ENCODE measurements at places on chromosomes 3 and 15.

- no peak for DNase-seq
These were observed 17.1 kb upstream of the NANOGP8 start for GRCh38 chr15:35102186-35102585.

DNA sequence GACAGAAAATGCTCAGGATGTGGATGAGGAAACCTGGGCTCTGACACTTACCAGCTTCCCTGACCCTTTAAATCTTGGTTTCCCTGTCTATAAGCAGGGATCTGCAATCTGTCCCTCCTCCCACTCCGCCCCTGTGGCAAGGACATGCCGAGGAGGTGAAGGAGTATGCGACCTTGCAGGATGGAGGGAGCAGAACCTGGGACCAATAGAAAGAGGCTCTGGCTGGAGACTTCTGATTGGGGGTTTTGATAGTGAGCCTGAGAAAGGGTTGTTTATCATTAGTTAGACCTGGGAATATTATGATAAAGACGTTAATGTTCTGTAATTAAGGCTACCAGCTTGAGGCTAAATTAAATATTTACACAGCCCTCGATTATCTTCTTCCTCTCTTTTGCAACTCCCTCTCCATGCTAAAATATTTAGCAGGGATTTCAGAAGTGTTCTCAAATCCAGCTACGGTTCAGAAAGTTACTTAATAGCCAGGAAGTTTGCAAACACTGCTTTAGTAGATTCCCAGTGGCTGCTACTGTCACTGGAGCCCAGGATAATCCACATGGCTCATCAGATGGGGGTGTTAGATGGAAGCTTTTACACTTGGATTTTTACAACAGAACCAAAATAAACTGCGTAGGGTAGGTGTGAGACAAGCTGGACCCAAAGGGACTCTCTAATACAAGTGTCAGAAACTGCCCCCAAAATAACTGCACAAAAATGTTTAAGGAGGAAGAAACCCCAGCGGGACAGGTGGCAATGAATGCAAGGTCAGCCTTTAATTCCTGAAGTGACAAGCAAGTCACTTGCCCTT lies 9.2 kb upstream of the PAQR5 start:
- DNase-seq: no peak

DNA sequence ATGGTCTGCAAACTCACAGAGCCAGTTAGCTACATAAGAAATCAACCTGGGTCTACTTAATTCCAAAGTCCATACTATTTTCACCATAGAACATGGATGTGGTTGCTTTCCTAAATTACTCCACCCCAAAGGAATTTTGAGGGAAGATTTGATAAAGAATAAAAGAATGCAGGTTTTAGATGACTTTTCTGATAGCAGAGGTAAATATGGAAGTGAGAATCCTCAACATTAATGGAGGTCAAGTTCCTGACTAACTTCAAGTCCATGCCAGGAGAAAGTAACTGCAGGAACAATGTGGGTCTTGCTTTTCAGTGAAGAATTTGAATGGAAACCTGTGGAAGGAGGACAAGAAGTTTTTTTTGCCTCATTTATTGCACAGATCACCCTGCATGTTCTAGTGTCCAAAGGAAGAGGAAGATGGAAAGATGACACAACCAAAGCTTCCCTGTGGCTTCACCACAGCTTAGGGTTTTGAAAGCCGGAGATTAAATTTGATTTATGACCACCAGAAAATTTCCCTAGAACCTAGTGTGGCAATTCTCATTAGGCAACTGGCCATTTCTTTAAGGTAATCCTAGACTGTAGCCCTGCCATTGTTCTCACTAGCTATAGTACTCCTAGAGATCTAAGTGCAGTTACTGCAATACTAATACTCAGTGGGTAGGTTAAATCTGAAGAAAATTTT lies 429.7 kb downstream of the RAP2B start:
- no peak for DNase-seq

- DNase-seq: no peak
These were observed 31.4 kb upstream of the CLK3 start for GRCh38 chr15:74584204-74584603.

DNA sequence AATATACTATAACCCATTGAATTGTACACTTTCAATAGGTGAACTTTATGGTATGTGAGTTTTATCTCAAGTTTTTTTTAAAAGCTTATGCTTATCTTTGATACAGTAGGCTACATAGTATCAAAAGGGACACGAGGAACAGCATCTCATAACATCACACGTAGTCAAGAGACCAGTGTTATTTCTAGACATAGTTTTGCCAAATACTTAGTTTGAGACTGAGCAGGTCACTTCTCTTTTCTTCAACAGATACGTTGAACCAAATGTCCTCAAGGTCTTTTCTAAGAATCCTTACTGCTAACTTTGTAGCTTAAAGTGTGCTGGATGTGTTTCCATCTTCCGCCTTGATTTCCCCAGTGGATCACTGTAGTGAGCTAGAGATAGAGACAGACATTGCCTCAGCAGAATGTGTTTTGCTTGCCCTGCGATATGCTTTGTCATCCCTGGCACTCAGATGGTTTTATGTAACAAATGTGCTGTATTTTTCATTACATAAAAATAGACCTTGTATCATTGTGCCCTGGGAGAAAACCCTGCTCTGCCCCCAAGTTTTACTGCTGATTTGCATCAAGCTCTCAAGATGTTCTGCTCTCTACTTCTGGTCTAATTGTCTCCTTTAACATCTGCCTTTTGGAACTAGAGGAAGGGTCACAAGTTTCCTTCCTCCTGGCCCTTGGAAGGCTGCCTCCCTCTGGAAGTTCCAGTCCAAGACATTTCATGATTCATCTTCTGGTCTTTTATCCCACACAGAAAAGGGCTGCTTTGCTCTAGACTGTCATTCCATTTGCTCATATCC lies 426.4 kb upstream of the RGMA start:
- no peak for DNase-seq

- no peak for DNase-seq
These were observed 101.7 kb downstream of the PPP2R3A start for GRCh38 chr3:136067211-136067610.

DNA sequence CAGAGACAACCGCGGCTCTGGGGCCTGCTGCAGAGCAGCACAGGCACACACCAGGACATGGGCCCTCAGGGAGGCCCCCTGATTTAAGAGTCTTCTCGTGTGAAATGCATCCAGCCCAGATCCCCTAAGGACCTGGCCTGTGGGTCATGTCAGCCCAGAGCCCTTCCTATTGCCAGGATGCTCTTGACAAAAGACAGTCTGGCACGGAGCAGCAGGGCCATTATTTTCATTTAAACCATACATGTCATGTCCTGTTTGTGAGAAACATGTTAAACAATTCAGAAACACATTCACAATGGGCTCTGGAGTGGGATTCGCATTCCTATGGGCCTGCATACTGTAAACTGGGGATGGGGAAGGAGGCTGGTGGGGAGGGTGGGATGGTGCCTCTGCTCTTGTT lies 367.4 kb upstream of the WNT5A start:
- DNase-seq: no peak

GRCh38 chr15:90986790-90987507 lies 7.4 kb downstream of the PRC1 start:
- no peak for DNase-seq

DNA sequence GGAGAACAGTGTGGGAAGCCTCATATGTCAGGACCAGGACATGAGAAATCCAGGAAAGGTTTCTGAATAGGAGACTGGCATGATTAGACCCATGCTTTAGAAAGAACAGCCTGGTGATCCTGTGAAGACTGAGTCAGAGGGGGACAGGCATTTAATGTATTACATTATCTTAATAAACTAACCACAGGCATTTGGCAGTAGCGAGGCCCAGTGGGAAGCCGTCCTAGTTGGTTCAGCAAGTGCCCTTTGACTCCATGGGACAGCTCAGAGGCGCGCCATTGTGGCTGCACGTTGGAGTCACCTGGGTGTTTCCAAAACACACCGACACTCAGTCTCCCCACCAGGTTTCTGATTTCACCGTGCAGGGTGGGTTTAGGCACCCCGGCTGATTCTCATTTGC lies 90.5 kb upstream of the DGKG start:
- DNase-seq: no peak

- no peak for DNase-seq
These were observed 53.4 kb downstream of the SRGAP3 start for GRCh38 chr3:9196020-9196419.

- peak; percentile 7 for DNase-seq
These were observed 63.9 kb upstream of the FAM98B start for GRCh38 chr15:38389924-38390542.

DNA sequence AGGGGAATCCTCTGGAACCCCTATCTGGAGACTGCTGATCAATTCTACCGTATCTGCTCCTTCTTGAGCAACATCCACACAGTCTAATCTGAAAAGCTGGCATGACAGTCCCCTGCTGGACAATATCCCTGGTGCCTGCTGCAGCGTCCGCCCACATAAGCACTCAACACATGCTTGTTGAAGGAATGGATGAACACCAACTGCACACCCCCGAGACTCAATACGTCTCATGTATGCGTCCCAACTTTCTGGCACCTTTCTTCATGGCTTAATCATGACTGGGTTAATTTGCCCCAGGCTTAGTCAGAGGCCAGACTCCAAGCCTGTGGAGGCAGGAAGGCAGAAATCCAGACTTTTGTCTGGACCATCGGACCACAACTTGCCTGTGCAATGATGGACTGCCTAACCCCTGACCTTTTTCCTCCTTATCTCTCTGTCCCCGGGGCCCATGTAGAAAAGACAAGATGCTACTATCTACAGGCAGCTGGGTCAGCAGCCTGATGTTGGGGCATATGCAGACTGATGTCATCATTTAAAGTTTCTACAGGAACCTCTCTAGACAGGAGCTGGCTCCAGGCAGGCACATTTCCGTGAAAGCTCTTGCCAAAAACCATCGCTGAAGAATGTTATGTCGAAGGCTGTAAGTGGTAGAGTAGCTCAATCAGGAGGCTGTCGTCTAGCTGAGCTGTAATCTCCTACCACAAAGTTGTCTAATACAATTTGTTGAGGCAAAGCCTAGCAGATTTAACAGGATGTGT lies 114.1 kb upstream of the TPM1 start:
- DNase-seq: no peak

DNA sequence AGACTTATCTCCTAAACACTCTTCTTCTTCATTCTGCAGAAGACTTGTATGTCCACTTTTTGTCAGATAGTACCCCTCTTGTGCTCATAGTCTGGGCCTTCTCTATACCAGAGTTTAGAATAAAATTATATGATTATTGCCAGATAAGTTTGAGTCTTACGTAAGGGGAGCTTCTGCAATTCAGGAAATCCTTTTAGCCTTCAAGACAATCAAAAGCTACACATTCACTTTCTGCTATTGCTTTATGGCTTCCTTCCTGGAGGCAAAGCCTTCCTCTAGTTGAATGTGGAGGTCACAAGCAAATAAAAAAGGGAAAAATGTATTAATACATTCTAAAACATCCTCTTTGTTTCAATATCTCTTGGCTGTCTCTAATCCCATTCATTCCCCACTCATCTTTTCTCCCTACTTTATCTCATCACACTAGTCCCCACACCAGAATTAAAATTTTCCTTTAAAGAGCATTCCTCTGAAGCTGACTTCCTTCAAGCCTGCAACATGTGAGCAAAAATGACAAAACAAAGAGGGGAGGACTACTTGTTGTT lies 186.8 kb downstream of the CPNE4 start:
- DNase-seq: no peak

DNA sequence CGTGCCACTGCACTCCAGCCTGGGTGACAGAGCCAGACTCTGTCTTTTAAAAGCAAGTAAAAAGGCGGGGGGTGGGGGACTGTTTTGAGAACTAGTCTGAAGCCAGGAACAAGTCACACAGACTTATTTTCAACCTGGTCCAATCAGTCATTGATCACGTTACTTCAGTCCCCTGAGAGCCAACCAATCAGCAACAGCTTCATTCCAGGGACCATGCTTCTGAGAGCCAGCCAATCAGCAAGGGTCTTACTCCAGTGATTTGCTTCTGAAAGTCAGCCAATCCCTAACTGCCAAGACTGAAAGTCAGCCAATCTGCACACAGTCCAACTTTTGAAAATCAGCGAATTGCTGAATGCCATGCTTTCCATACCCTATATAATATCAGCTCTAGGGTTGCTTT lies 48.6 kb upstream of the C15orf39 start:
- DNase-seq: no peak

- no peak for DNase-seq
These were observed 9.1 kb downstream of the ATOSA start for GRCh38 chr15:52670087-52670486.

GRCh38 chr15:89123181-89123525 lies 34.9 kb downstream of the ABHD2 start:
- no peak for DNase-seq

- no peak for DNase-seq
These were observed 577.7 kb upstream of the ADAMTS9 start for GRCh38 chr3:65265511-65265910.

GRCh38 chr15:63991706-63992105 lies 54.6 kb downstream of the DAPK2 start:
- no peak for DNase-seq

DNA sequence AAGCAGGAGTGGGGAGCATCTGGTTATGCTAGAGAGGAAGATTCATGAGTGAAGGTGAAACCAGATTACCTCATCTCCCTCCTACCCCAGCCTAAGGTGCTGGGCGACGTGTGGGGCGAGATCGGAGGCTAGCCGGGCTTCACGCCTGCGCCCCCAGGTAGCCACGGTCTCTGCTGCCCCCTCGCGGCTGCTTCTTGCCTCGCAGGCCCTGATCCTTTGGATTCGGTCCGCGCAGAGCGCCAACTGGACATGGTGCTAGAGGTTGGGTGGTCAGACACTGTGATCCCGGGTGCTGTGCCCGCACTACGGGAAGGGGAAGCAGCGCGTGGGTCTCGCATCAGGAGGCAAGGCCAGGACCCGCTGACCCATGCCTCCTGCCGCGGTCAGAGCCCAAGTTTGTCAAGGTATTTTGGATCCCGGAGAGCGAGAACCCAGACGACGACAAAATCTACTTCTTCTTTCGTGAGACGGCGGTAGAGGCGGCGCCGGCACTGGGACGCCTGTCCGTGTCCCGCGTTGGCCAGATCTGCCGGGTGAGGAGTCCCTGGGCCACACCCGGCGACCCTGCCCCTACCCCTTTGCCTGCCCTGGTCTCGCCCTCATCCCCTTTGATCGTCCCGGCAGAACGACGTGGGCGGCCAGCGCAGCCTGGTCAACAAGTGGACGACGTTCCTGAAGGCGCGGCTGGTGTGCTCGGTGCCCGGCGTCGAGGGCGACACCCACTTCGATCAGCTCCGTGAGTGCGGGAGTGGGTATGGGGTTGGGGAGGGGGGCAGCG lies 4.2 kb downstream of the SEMA3B start:
- DNase-seq: peak; percentile 89

DNA sequence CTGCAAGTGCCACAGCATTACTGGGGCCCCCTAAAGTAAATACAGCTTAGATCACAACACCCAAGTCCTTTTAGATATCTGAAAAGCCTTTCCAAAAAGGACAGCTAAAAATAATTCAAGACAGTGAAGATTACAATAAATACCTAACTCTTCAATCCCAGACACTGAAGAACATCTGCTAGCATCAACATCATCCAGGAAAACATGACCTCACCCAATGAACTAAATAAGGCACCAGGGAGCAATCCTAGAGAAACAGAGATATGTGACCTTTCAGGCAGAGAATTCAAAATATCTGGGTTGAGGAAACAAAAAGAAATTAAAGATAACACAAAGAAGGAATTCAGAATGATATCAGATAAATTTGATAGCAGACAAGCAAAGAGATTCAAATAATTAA lies 71.7 kb upstream of the TTC14 start:
- no peak for DNase-seq
